Muscle of arm (tissue), 14 donors: ENCODE measurements at places on chromosomes 2 and 18. TPM values are rescaled to one million over a fixed set of nuclear protein-coding genes. Genes with fewer than 3 reads are reported as not detected.
A peak's percentile ranks its signal among the peaks of the same experiment; 100 is the strongest.

DNA sequence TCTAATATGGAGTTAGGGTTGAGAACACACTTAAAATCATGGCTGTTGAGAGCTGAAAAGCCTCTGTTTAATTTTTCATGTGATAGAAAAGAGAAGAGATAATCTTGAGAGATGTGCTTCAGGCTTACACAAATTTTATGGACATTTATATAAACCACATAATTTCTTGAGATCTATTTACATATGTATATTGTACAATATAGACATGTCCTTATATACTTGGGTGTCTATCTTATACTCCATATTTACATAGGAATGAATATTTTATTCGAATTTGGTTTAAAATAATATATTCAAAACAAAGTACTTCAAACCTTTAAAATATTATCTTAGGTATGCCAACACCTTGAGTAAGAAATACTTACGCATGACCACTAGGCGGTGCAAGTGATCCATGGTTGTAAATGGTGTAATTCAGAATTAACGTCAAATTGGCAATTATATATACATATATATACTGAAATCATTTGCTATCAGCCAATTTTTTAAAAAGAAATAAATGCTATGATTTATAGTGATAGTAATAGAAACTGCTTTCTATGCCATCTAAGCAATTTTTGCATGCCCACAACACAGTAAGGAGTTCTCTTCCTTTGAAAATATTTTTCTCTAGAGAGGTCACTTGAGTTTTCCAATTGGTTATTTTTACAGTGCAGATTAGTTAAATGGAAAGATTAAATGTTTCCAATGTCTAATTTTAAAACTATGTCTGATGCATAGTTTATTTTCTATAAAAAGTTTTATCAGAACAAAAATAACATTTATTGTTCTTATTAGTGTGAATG lies 37.6 kb upstream of the SPAG16 start:
- DNase-seq = peak; percentile 25

PID1 gene
- not detected for polyA plus RNA-seq

MAB21L4 gene
- polyA plus RNA-seq = not detected

- no peak for DNase-seq
Observed at GRCh38 chr2:141806090-141806489, 324.7 kb downstream of the LRP1B start.

- DNase-seq = no peak
Observed at GRCh38 chr2:102139851-102140250, 2.7 kb upstream of the IL1R1 start.

- no peak for DNase-seq
Observed at GRCh38 chr18:34817636-34818035, 107.5 kb downstream of the DTNA start.

DNA sequence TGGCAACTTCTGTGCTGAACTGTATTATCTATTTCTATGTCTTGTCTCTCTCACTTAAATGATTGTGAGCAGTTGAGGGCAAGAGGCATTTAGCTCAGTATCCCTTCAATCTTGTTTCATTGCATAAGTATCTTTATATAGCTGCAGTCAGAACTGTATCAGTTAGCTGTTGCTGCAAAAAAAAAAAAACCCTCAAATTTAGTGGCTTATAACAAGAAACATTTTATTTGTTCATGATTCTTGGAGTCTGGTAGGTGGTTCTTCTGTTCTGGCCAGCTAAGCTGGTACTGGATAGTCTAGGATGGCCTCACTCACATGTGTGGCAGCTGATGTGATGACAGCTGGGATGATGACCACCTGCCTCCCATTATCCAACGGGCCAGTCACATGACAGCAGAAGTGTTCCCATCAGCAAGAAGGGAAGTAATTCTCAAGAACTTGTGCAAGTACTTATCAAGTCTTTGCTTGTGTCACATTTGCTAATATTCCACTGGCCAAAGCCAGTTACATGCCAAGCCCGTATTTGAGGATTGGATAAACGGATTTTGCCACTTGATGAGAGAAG lies 67.8 kb downstream of the SLC4A3 start:
- no peak for DNase-seq

DNA sequence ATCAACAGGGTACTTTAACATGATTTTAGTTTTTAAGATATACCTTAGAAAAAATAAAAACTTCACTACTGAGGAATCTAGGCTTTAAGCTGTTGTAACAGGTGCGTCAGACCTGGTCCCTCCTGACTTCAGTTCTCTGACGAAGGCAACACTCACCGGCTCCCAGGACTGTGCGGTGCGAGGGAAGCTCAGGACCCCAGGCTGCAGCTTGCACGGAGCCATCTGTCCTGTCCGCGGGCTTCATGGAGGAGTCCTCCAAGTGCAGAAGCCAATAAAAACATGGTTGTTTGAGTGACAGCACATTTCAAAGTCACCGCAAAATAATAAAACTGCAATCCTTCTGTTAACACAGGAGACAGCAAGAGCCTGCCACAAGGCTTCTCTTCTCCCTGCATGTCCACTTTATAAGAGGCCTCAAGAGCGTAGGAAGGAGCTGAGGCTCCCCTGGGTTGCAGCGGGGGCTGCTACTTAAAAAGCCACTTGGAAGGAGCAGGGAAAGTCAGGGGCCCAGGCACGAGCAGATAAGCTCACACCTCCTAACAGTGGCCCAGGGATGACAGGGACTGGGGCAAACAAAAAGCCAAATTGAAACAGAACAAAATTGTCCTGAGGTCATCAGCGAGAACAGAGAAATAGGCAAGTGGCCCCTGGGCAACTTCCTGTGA lies 4.6 kb downstream of the HJURP start:
- DNase-seq = no peak

DNA sequence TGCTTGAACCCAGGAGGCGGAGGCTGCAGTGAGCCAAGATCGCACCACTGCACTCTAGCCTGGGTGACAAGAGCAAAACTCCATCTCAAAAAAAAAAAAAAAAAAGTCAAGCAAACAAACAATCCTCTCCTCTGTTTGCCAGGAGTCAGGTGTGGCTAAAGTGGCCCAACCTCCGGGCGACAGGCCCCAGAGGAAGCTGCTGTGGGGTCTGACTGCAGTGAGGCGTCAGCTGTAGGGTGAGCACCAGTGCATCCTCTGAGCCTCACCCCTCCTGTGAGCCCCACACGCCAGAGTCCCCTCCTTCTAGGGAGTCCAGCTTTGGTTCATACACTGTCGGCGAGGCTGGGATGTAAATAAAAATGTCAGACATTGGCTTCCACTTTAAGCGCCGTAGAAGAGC lies 76.5 kb upstream of the HS6ST1 start:
- DNase-seq = no peak

GRCh38 chr2:216596980-216597509 lies 36.2 kb upstream of the IGFBP2 start:
- no peak for DNase-seq

DNA sequence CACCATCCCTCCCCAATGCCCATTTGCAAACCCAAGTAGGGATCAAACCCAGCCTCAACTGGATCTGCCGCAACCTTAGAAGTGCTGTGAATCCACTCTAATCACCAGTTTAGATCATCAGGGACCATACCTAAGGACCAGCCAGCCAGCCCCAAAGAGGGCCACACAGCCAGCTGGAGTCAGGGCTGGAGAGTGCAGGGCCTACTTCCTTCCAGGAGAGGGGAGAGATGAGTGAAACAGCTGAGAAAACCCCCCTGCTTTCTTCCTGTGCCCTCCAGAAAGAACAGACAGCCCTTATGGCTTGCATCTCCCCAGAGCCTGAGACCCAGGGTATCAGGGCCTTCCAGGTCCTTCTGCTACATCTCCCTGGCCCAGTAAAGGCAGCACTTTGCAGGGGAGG lies 25.8 kb downstream of the YPEL5 start:
- DNase-seq = no peak

DNA sequence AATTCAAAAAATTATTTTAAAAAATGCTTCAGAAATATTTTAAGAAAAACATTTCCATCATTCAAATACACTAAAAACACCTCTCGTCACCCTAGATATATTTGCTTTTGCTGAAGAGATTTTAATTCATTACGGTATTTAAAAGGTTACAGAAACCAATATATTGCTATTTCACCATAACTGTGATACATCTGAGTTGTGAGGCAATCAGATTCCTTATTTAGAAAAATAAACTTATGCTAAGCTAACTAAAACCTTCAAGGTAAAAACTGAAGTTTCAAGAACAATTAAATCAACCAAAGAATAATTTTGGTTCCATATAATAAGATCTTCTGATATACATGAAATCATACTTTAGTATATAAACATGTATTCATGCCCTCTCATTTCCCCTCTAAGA lies 32.8 kb downstream of the PELI1 start:
- no peak for DNase-seq

DNA sequence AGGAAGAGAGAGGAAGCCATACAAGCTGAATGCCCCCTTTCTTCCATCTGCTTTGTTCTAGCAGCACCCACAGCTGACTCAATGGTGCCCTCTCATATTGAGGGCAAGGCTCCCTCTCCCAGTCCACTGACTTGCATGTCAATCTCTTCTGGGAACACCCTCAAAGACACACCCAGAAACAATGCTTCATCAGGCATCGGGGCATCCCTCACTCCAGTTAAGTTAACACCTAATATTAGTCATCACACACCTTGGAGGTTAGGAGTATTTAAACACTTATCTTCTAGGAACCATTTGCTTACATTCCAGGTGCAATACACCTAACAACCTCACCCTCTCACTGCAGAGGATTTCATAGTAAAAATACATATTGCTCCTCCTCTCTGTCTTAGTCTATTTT lies 993.5 kb upstream of the DDX18 start:
- DNase-seq = no peak

CPLX4 gene
- polyA plus RNA-seq = not detected

- peak; percentile 36 for DNase-seq
Observed at GRCh38 chr2:105545730-105546627, 147.1 kb upstream of the FHL2 start.

CTIF gene
- polyA plus RNA-seq = 41.6 TPM

SOX11 gene
- 20.3 TPM for polyA plus RNA-seq

TMEM169 gene
- 5.3 TPM for polyA plus RNA-seq

HOXD9 gene
- polyA plus RNA-seq = 12.5 TPM

DNA sequence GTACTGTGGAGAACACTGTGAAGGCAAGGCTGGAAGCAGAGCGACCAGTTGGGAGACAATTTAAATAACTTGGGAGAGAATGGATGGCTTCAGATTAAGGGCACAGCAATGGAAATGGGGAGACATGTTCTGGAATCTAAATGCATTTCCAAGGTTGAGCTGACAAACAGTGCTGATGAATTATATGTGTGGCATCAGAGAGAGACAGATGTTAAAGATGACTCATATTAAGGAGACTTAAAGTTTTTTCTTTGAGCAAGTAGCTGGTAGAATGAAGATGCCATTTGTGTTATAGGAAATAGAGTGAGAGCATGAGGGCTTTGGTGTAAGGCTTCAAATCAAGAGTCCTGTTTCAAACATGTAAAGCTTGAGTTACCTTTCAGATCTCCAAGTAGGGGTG lies 441.8 kb downstream of the SETBP1 start:
- DNase-seq = no peak

GRCh38 chr18:986552-986951 lies 81.9 kb downstream of the ADCYAP1 start:
- DNase-seq = no peak

DNA sequence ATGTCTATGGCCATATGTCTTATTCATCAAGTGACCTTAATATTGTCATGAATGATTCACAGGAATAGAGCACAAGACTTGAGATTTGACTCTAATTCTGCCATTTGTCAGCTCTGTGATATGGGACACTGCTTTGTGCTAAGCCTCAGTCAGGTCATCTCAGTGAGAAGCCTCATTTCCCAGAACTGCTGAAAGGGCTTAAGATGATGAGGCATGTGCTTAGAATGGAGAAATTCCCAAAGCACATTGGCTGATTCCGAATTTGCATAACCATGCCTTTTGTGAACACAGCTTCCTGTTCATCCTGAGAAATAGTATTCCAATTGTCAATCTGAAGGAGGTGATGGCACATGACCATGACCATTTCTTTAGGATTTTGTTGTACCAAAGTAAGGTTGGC lies 218.1 kb downstream of the ALK start:
- DNase-seq = no peak

CAVIN2 gene
- 50.6 TPM for polyA plus RNA-seq

DNA sequence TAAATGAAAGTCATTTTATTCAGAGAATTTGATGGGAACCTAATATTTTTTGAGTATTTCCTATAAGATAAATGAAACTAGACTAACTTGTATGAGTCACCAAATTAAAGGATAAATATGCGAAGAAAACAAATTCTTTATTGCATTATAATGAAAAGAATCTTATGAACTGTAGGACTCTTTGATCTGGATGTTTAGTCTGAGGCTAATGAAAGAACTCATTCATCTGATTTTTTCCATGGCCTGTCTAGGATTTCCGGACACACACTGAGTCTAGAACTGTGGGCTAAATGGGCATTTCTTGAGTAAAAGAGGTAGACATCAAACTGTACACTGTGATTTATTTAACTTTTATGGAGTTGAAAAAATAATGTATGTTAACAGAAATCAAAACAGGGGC lies 43.0 kb downstream of the ZNF519 start:
- DNase-seq = no peak

GRCh38 chr2:74071426-74071825 lies 76.3 kb downstream of the BOLA3 start:
- DNase-seq = no peak

DNA sequence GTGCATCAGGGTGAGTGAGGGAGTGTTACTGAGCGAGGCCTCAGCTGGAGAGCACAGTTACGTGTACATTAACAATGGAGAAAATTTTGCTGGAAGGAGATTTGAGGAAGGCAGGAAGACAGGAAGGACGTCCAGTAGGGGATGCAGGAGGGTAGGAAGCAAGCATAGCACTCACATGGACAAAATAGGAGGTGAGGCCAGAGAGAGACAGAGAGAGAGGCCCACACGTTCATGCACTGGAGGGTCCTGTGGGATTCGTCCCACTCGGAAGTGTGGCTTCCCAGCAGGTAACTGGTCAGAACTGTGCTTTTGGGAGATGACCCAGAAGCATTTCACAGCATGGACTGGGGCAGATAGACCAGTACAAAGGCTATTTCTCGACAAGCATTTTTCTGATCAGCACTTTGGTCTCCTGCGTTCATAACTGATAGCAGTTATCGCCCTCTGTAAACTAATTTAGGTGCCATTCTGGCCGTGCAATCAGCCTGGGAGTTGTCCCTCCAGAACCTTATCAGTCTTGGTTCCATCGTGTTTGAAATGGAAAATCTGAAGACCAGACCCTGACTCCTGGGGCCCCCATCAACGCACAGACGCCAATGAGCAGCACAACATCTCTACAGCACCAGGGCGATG lies 5.7 kb downstream of the LCT start:
- DNase-seq = no peak

CSRNP3 gene
- 10.9 TPM for polyA plus RNA-seq

- no peak for DNase-seq
Observed at GRCh38 chr2:98473995-98474780, 29.5 kb downstream of the INPP4A start.

DSG1 gene
- 18.4 TPM for polyA plus RNA-seq

- no peak for DNase-seq
Observed at GRCh38 chr2:156719036-156719435, 282.9 kb downstream of the GPD2 start.
